ENCODE measurements at places on chromosomes 1 and 21.

DNA sequence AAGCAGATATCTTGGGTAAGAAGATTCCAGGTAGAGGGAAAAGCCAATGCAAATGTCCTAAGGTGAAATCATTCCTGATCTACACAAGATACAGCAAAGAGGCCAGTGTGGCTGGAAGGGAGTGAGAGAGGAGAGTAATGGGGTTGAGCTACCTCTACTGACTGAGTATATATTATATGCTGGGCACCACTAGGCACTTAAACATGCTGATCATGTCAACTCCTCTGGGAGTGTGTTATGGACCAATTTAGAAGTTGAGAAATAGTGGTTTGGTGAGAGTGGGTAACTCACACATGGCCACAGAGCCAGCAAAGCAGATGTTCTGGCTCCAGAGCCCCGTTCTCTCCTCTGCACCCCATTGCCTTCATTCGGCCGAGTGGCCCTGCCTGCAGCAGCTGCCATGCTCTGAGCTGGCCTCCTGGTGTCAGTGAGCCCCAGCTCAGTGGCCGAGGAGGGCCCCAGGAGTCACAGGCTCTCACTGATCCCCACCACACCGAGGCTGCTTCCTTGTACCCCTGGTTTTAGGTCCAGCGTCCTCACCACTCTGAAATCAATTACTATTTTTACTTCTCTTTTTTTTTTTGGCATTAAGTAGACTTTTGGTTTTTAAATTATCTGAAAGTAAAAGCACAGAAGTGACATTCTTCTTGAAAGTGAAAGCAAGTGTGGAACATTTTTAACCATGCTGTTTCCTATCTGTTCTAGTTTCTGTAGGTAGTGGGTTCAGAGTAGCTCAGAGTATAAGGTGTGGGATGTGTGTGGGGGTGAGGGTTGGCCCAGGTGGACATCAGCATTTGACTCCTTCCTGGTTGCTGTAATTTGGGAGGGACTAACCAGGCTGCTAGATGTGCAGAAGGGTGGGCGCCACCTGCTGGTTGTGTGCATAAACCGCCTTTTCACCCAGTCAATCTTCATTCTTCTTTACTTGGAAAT, 45.8 kb upstream of the CRNN start:
- DNase-seq = no peak

DNA sequence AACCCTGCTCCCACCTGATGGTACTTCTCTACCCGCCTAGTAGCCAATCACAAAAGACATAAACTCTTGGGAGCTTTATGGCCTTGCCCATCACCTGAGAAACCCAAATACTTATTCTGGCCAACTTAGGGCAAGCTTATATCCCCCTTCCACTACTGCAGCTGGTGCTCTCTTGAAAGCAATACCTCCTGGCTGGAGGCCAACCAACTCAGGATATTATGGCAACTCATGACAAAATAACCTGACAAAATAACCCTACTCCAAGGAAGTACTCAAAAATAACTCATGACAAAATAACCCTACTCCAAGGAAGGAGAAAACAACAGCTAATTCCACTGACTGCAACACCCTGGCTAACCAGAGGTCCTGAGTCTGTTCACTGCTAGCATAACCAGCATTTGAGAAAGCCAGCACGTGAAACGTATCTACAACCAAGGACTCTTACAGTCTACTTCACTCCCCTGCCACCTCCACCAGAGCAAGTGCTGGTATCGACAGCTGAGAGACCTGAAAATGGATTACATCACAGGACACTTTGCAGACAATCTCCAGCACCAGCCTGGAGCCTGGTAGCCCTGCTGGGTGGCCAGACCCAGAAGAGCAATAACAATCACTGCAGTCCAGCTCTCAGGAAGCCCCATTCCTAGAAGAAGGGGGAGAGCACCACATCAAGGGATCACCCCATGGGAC, 179.9 kb downstream of the COL24A1 start:
- DNase-seq = no peak

GRCh38 chr21:34936883-34937563, 112.1 kb downstream of the RUNX1 start:
- no peak for DNase-seq

DNA sequence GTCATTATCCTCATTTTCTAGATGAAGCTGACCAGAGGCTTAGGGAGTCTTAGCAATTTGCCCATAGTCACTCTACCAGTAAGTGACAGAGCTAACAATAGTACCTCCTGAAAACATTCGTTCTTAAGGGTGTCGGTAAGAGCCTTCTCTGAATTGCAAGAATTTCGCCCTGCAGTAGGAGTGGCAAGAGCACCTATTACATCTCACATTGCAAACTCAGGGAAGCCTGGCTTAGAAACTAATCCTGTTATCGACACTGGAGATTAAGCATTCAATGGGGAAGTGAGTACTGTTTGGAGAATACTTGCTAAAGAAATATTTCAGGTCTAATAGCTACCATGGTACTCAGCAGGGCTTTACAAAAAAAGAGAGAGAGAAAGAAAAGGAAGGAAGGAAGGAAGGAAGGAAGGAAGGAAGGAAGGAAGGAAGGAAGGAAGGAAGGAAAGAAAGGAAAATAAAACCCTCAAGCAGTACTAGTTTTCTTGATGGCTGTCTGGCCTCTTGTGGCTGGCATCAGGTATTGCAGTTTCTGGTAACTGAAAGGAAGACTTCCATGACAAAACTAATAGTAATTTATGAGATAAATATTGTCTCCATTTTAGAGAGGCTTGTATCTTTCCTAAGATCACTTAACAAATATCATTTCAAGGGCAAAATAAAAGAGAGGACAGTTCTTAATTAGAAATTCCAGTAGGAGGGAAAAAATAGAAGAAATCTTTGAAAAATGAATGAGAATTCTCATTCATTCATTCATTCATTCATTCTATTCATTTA, 10.4 kb downstream of the C1orf226 start:
- DNase-seq = no peak

DNA sequence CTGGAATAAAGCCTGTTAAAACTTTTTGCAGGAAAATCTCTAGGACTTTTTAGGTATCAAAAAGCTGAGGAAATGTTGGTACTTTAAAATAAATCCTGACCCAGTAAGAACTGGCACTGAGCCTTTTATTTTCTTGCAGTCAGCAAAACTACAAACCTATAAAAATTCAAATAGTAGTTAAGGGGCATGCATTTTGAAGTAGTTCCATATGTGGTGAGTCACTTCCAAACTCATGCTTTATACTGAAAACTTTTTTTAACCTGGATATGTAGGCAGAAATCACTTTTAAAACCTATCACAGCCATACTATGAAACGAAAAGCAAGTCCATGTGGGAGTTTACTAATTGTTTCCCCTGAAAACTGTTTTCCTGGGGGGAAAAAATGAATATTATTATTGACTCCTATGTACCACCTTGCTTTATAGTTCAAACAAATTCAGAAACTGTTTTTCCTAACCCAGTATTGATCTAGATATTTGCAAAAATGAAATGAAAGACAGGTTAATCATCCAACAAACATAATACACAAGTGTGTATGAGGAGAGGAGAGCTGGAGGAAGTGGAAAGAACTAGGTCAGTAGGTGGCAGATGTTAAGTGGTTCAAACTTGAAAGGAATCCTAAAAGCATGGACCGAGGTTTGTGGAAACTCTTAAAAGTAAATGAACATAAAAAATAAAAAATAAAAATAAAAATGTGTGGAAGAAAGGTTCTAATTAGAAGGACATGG, 30.5 kb downstream of the NRIP1 start:
- no peak for DNase-seq

DNA sequence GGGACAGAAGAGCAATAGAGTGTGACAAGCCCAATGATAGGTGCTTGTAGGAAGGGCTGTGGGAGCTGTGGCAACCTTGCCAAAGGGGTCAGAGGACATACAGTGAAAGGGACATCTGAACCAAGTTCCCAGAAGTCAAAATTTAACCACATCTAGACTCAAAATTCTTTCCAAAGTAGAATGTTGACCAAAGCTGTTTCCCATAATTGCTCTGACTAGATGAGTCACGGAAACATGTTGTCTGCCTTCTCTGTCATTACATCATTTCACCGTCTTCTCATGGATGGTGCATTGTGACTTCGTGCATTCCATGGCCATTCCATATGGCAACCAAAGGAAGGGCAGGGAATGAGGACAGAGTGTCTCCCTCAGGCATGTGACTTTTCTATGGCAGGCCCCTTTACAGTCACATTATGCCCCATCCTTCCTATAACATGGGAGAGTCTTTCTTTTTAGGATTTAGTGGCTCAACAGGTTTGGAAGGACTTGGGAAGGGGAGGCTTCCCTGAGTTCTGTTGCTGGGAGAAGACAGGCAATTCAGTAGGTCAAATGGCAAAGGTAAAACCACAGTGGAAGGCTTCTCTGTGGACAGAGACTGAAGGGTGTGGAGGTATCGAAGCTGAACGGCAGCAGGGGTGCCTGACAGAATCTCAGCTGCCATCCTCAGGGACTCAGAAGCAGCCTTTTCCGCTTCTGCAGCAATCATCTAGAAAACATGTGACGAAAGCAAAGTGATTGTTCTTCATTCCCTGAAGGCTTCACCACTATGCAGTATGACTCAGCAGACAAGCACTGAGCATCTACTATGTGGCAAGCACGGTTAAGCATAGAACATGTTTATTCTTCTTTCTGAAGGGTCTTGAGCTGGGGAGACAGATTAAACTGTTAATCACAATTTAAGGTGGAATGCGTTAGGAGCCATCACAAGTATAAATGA, 24.7 kb downstream of the NPHS2 start:
- no peak for DNase-seq

DNA sequence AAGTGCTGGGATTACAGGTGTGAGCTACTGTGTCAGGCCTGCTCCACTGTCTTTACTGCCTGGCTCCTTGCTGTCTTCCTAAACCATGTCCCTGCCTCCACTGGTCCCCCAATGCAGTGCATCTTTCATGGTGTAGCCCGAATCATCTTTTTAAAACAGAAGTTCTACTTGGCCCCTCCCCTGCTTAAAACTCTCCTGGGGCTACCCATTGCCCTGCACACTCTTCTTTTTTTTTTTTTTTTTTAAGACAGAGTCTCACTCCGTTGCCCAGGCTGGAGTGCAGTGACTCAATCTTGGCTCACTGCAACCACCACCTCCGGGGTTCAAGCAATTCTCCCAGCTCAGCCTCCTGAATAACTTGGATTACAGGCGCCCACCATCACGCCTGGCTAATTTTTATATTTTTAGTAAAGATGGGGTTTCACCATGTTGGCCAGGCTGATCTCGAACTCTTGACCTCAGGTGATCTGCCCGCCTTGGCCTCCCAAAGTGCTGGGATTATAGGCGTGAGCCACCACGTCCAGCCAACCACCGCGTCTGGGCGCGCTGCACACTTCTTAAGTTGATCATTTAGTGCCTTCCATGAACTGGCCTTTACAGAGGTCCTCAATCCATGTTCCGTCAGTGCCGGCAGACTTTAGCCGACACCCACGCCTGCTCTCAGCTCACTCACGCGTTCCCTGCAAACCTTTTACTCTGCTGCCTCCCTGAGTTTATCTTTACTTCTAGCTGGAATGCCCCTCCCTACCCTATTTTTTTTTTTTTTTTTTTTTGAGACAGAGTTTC, 2.4 kb downstream of the FCN3 start:
- no peak for DNase-seq
